ENCODE measurements at places on chromosomes 12 and 14.

GRCh38 chr14:37060496-37061260, 111.7 kb downstream of the SLC25A21 start:
- no peak for DNase-seq

- DNase-seq = peak; percentile 61
Observed at GRCh38 chr12:46470036-46470627, 97.6 kb upstream of the SLC38A2 start.

DNA sequence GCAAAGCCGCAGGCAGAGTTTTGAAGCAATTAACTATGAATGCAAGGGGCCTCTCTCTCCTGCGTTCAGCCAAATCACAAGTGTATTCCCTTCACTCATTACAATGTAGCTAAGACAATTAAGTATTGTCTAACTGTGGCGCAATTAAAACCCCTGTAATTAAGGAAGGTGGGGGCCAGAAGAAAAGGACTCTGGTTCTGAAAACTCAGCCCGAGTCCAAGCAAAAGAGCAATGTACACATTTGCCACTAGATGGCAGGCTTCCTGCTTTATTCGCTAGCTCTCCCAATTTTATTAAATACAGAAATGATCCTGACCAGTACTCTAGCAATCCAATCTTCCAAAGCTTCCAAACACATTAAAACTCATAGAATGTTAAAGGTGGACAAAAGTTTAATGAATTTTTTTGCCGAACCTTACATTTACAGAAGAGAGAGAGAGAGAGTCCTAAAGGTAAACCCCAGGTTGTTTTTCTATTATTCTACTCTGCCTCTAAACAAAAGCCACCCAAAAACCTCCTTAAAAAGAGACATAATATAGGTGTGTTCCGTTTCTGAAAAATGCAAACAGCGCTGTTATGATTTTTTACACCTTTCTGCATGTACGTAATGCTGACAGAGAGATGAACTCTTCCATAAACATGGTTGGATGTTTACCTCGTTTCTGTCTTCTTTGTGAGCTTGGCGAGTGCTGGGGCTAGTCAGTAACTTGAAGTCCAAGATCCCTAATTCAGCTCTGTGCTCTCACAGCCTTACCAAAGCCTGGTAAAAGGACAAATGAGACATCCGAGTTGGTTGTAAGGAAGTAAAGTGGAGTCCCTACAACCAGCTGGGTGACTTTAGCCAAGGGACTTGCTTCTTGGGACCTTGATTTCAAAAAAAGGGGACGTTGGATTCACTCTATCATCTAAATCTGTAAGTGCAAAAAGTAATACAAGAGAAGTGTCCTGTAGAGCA, 50.9 kb upstream of the VASH1 start:
- DNase-seq = peak; percentile 75

- no peak for DNase-seq
Observed at GRCh38 chr14:53062856-53063255, 90.3 kb downstream of the DDHD1 start.

- DNase-seq = peak; percentile 18
Observed at GRCh38 chr14:50237427-50237826, 6.0 kb upstream of the SOS2 start.

DNA sequence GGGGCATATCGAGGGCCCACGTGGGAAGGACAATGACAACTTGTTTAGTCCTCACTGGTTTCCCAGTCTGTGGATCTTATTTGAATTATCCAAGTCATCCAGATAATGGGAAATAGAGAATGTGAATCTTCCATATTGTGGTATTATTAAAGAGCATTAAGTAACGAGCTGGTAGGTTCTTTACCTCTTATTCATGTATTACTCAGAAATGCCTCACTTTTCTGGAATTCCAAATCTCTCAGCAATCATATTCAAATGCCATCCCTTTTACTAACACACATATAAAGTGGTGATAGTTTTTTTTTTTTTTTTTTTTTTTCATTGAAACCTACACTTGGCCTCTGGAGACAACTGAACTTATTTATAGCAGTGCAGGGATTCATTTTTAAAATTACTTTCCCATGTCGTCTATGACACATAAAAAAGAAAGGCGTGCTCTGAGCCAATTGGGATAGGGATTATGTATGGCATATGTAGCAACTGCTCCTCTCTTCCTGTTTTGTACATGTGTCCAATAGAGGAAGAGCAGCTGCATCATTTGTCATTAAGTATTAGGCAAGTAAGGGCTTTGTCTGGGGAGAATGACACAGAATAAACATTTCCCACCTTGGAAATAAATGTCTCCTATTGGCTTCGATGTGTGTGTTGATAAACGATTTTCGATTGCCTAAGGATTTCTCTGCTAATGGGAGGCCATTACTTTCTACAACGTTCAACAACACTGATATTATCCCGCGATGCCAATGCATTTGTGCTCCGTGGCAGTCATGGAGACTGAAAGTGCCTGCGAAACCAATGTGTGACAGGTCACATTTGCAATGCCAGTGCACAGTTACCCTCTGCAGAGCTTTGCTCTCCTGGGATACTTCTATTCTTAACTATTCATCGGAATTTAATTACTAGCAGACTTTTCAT, 78.6 kb upstream of the IFNG-AS1 start:
- peak; percentile 9 for DNase-seq

DNA sequence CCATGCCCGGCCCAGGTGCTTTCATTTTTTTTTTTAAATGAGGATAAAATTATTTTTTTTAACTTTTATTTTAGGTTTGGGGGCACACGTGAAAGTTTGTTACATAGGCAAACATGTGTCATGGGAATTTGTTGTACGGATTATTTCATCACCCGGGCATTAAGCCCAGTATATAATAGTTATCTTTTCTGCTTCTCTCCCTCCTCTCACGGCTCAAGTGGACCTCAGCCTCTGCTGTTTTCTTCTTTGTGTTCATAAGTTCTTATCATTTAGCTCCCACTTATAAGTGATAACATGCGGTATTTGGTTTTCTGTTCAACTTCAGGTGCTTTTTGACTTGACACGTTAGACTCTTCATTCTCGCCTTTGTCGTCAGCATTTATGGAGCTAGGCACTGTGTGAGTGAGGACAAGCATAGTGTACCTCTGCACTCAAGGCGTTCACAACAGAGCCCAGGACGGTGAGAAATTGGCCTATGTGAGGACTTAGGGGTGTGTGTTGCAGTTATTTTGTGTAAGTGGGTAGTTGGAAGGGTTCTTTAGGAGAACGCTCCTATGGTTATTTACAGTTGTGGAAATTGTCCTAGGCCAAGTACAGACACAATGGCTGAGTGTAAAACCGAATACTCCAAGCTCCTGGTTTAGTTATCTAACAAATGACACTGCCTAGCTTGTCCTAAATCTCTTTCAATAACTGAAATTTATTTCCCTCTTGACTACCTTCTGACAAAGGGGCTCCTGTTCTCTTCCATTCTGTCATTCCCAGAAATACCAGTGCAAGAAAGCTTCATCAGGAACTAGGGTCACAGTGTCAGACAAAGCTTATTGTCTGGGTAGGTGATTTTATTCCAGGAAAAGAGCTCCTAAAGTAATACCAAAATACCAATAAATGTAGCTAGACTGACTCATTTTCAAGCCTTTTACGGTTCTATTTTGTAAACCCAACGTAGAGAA, 200.5 kb upstream of the PRICKLE1 start:
- DNase-seq = no peak

GRCh38 chr12:40225984-40226602, 1.3 kb downstream of the LRRK2 start:
- peak; percentile 55 for DNase-seq

Data from inflammatory macrophage (primary cell).